Suprapubic skin (tissue), 4 donors: ENCODE measurements at places on chromosomes 5 and 9. TPM values are rescaled to one million over a fixed set of nuclear protein-coding genes. Genes with fewer than 3 reads are reported as not detected.

- H3K36me3 ChIP-seq = no peaks in the 10 kb centered on the region
- no peak overlapping the region for H3K27ac ChIP-seq
- no peak for DNase-seq
- no peak overlapping the region for H3K4me3 ChIP-seq
- no peaks in the 10 kb centered on the region for H3K4me1 ChIP-seq
These were observed 148.0 kb downstream of the MEF2C start for GRCh38 chr5:88734983-88735382.

GRCh38 chr5:150672237-150672883 lies 11.3 kb downstream of the MYOZ3 start:
- H3K27ac ChIP-seq = peak overlapping the region; percentile 64
- peak overlapping the region; percentile 53 for H3K4me3 ChIP-seq
- H3K27me3 ChIP-seq = no peaks in the 10 kb centered on the region
- DNase-seq = no peak
- peaks cover 33% of the 10 kb centered on the region for H3K4me1 ChIP-seq
- no peaks in the 10 kb centered on the region for H3K36me3 ChIP-seq

GRCh38 chr9:92962846-92963245 lies 15.5 kb downstream of the FGD3 start:
- no peaks in the 10 kb centered on the region for H3K36me3 ChIP-seq
- no peak overlapping the region for H3K4me3 ChIP-seq
- no peak overlapping the region for H3K27ac ChIP-seq
- DNase-seq = peak; percentile 16

DNA sequence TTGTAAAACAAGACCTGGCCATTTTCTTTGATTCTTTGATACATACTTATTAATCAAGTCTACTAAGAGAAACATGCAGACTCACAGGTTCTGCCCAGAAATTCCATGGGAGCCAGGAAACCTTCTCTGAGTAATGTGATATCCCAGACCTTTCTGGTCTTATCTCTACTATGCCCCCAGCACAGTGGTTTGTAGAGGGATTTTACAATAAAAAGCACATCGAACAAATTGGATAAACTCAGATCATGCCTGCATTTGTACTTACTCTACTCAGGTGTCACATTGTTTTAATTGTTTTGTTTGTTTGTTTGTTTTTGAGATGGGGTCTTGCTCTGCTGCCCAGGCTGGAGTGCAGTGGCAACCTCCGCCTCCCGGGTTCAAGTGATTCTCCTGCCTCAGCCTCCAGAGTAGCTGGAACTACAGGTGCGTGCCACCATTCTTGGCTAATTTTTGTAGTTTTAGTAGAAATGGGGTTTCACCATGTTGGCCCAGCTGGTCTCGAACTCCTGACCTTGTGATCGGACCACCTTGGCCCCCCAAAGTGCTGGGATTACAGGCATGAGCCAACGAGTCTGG lies 179.5 kb downstream of the ZNF608 start:
- DNase-seq = no peak
- H3K27ac ChIP-seq = no peak overlapping the region
- H3K4me1 ChIP-seq = no peaks in the 10 kb centered on the region
- no peaks in the 10 kb centered on the region for H3K36me3 ChIP-seq
- H3K4me3 ChIP-seq = no peak overlapping the region

DNA sequence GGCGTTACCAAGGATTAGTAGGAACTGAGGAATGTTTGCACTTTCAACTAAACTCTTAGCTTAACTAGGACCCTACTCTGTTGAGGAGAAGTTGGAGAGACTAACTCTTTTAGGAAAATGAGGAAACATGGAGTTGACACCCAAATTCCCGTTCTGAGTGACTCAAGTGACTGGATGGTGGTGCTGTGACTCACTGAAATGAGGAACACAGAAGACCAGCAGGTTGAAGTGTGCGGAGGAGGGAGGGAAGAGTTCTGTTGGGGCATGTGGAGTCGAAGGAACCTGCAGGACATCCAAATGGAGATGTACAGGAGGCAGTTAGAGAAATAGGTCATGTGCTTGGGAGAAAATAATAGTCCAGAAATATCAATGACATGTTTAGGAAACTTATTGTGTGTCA lies 8.2 kb downstream of the HEXB start:
- no peak for DNase-seq
- H3K36me3 ChIP-seq = peaks cover 64% of the 10 kb centered on the region
- H3K27me3 ChIP-seq = no peaks in the 10 kb centered on the region
- H3K27ac ChIP-seq = no peak overlapping the region
- H3K4me1 ChIP-seq = no peaks in the 10 kb centered on the region

DNA sequence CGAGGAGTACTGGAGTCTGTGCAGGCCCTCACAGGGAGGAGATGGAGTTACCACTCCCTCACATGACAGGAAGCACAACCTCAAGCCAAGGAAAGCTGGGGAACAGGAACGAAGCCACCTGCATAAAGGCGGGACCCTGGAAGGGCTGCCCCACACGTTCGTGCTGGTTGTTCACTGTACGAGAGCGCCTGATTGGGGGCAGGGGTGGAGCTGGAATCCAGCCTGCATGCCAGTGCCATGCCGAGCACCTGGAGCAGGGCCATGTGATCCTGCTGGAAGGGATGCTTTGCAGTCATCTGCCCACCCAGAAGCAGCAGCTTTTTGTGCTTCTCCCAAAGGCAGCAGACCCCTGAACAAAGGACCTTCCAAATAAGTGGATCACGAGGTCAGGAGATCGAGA lies 11.4 kb downstream of the GRM6 start:
- no peak for DNase-seq
- no peaks in the 10 kb centered on the region for H3K36me3 ChIP-seq
- H3K4me3 ChIP-seq = no peak overlapping the region
- no peaks in the 10 kb centered on the region for H3K27me3 ChIP-seq

DNA sequence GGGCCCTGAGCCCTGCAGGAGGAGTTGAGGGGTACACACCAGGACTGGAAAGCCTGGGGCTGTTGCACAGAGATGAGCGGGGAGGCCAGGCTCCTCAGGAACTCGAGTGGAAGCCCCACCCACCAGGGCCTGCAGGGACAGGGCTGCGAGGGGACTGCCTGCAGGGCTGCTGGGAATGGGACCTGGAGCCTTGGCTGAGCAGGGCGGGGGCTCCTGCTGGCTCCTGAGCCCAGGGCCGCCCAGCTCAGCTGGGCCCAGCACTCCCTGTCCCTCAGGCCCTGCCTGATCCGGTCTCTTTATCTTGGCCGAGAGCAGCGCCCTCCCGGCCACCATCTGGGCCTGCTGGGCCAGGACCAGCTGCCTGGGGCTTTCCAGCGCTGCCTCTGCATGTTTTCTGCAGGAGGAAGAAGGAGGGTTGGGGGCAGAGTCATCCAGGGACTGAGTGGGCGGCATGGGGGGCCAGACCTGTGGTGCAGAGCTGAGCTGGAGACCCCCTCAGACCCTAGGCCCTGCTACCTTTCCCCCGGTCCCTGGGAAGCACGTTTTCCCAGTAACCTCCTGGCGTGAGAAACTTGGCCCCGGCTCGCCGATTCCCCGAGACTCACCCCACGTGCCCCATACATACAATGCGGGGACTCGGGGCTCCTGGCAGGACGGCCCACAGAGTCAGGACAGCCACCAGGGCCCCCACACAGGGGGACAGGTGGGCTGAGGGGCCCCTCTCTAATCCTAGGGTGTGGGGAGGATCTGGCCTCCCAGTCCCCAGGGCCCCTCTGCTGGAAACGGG lies 9.4 kb downstream of the LCN12 start:
- no peaks in the 10 kb centered on the region for H3K27me3 ChIP-seq
- H3K36me3 ChIP-seq = no peaks in the 10 kb centered on the region
- no peak overlapping the region for H3K4me3 ChIP-seq
- no peak overlapping the region for H3K27ac ChIP-seq
- no peak for DNase-seq
- peaks cover 41% of the 10 kb centered on the region for H3K4me1 ChIP-seq

Gene FOXD4
- not detected for total RNA-seq

Gene COQ4
- total RNA-seq = 73.3 TPM

Gene EDIL3
- 15.7 TPM for total RNA-seq
